ENCODE measurements at places on chromosomes 1 and 21.
A peak's percentile ranks its signal among the peaks of the same experiment; 100 is the strongest.

DNA sequence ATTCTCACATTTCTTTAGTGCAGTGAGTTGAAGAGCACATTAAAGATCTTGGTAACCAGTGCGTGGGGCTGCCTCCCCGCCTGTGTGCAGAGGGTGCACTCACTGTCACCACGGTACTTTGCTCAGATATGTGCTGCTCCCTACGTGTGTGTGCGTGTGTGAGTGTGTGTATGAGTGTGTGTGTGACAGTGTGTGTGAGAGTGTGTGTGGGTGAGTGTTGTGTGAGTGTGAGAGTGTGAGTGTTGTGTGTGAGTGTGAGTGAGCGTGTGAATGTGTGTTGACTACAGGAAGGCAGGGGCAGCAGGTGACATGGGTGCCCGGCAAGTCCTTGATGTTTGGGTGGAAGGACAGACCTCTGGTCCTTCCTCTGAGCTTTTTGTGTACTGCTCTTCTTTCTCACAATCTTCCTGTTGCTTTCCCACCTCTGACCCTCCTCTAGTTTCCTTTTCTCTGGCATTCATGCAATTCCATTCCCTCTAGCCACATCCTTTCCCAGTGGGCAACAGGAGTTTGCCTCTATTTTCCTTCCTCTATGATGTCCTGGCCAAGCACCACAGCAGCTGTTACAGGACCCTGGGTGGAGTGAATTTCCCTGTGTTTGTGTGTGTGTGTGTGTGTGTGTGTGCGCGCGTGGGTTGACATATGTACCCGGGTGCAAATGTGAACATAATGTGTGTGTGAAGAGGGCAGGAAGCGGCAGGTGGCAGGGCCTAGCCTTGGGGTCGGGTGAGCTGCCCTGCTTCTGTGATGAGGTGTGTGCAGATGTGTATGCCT is 19.8 kb downstream of the LHX4 start:
- DNase-seq, result no peak

DNA sequence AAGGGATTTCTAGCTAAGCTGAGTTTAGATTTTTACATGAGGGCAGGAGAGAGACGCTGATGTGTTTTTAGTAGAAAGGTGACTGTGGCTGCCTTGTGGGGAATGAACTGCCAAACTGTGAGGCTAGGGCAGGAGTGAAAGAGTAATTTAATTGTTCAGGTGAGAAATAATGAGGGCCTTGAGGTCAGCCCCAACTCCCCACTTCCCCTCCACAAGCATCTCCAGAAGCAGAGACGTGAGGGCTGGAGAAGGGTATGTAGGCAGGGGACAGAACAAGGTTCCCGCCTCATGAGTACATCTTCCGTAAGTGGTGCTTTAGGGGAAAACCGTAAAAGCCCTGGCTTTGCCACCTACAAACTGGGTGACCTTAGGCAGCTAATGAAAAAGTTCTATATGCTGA is 70.8 kb downstream of the WARS2 start:
- no peak for DNase-seq

DNA sequence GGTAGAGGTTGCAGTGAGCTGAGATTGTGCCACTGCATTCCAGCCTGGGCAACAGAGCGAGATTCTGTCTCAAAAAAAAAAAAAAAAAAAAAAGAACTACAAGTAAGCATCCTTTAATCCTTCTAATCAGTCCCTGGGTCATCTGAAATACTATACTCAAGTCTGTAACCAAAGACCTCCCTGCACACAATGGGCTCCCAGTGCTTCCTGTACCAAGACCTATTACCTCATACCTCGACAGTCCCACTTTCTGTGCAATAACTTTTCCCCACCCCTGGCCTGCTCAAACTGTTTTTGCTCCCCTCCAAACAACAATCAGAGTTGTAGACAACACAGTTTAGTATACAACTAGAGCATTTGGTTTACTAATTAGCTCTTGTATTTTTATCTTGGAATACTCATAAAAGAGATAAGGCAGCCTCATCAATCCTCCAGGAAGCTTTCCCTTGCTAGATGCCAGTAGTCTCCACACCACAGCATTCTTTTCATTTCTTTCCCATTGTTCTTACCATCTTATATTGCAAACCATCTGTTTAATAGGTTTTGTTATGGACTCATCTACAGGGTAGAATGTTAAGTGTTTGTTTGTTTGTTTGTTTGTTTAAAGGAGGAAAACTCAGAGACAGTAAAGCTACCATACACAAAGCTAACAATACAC is 19.2 kb upstream of the RLF start:
- no peak for DNase-seq

DNA sequence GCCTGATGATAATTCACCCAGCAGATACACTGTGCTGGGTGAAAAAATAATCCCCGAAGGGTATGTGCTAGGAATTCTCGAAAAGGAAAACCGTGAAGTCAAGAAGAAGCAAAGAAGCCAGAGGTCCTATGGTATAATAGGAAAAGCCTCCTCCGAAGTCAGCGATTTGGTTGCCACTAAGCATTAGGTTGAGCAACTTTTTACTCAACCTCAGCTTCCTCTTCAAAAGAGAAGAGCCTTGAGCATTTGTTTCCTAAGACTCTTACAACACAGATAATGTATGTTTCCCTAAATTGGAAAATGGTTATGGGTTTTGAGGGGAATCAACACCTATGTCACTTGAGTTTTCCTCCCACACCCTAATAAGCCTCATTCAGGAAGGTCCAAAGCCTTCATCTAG is 21.3 kb upstream of the MNDA start:
- DNase-seq, result no peak

DNA sequence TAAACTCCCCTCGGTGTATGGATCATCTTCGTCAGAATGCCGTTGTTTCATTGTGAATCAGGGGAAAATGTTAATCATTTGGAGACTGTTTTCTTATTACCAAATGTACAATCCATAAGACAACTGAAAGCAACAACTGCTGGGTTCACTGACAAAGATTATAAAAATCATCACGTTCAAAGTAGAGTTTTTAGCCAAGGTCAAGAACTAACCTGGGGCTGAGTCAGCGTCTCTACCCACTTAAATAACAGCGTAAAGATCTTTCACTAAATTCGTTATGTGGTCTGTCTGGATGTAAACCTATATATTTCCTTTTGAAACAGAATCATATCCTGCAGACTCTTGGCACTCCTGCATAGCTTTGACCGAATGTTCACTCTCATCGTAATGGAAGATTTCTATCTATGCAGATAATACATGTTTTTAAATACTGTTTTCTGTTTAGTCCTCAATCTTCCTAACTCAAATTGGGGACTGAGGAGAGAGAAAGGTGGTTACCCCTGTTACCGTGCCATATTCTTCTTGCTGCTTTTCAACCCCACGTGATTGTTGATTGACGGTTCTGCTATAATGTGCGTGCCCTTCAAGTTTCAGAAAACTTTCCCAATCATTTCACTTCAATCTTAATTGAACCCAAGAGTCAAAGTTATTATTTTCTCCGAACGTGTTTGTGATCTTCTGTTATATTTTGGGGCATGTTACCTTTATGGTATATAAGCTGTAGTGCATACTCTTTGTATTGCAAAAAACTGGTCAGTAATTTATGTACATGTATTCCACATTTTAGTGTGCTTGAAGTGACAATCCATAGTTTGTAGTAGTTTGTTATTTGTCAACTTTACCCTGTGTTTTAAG is 15.6 kb upstream of the NCMAP start:
- DNase-seq, result no peak

GRCh38 chr1:233031521-233031920 is 81.1 kb downstream of the NTPCR start:
- DNase-seq, result no peak

DNA sequence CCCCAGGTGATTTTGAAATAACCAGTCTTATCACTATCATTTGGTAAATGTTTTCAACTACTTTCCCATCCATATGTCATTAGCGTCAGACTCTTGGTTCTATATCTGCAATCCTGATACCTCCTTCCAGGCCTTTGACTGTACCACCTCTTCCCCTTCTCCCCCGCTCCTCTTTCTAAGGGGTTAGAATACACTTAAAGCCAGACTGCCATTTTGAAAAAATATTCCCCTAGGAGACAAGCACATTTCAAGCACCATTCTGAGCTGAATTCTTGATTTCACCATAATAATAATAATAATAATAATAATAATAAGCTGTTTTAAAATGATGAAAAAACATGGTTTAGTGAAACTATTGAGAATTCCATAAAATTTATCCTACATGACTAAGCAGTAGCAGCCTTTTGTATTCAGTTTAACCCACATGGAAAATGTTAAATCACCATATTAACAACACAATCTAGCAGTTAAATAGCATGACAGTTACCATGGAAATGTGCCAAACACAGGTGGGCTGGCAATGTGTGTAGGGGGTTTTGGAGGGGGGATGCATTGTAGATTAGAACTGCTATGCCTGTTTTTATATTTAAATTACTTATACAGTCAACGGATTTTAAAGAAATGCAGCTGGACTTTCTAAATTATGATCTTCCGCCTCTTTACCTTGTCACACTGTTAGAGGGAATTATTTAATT is 480.2 kb upstream of the DEPDC1 start:
- no peak for DNase-seq

- DNase-seq, result no peak
Observed at GRCh38 chr1:193657552-193657951, 471.1 kb upstream of the B3GALT2 start.

DNA sequence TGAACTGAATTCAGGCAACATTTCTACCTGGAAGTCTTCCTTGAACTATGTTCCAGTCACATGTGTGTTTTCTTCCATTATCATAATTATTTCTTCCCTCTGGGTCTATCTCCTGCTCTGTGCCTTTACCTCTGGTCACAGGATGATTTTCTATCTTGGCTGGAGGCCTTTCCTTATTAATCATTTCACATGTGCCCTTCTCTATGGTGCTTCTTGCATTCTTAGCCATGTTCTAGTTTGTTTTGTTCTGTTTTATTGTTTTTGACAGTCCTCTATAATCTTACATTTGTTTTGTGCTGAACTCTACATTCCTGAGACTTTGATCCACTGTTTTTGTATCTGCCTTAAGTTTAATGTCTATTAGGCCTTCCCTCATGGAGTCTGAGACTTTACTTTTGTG is 51.0 kb downstream of the SGIP1 start:
- no peak for DNase-seq

- DNase-seq, result no peak
Observed at GRCh38 chr21:16571594-16571993, 841.8 kb downstream of the USP25 start.

- DNase-seq, result no peak
Observed at GRCh38 chr1:172499636-172500141, 33.3 kb upstream of the SUCO start.

- DNase-seq, result no peak
Observed at GRCh38 chr1:67652800-67653199, 32.2 kb upstream of the GADD45A start.

DNA sequence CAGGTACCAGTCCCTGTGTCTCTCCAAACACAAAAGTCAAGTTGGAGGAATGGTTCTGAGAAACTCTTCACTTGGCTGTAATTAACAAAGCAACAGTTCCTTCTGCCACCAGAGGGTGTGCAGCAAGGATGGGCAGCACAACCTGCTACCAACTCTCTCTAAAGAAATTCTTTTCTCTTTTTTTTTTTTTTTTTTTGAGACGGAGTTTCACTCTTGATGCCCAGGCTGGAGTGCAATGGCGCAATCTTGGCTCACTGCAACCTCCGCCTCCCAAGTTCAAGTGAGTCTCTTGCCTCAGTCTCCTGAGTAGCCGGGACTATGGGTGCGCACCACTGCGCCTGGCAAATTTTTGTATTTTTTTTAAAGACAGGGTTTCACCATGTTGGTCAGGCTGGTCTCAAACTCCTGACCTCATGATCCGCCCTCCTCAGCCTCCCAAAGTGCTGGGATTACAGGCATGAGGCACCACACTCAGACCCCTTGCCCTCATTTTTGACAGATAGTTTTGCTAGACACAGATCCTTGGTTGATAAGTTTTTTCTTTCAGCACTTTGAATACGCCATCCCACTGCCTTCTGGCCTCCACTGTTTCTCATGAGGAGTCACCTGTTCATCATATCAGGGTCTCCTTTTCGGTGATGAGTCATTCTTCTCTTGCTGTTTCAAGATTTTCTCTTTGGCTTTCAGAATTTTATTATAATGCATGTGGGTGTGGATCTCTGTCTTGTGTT is 12.1 kb upstream of the DEGS1 start:
- no peak for DNase-seq

- no peak for DNase-seq
Observed at GRCh38 chr1:36776256-36776655, 258.1 kb downstream of the GRIK3 start.

- DNase-seq, result peak; percentile 75
Observed at GRCh38 chr1:43934101-43934985, 742 bp downstream of the ARTN start.

GRCh38 chr1:182488803-182489202 is 38.9 kb downstream of the RGSL1 start:
- no peak for DNase-seq

DNA sequence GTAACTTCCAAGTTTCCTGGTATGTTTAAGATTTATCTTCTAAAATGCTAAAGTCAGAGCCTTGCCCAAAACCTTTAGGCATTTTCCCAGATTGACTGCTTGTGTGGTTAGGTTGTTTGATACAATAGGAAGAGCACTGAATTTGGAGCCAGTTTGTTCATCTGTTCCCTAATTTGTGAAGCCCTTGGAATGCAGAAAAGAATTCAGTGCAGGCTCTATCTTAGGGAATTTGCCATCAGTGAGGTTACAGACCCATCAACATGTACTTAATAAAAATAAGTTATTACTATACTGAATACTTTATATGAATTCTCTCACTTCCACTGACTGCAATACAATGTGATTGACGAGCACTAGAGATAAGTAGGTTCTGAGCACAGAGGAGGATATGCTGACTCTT is 120.2 kb downstream of the PIK3R3 start:
- no peak for DNase-seq

DNA sequence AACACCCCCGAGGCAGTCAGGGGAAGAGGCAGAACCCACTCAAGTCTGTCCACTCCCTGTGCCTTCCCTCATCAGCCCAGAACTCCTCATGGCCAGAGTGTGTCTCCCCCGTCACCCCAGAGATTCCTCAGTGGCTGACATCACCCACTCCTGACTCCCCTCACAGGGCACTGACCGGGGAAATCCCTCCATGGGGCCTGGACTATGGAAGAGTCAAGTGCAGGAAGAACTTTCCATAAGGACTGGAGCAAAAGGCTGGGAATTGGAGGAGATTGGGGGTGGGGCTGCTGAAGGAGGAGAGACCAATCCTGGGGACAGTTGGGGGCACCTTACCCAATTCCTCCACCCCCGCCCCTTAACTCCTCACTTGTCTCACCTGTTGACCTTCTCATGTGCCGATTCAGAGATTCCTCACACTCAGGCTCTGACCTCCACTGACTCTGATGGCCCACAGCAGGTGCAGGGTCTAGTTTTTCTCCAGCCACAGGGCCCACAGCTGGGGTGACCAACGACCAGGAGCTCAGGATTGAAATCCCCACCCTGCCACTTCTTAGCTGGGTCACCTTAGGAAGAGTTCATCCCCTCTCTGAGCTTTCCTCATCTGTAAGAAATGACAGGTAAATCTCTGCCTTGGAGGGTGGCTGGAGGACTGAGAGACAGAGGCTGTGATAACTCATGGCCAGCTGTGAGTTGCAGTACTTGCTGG is 481 bp upstream of the EXTL1 start:
- no peak for DNase-seq

DNA sequence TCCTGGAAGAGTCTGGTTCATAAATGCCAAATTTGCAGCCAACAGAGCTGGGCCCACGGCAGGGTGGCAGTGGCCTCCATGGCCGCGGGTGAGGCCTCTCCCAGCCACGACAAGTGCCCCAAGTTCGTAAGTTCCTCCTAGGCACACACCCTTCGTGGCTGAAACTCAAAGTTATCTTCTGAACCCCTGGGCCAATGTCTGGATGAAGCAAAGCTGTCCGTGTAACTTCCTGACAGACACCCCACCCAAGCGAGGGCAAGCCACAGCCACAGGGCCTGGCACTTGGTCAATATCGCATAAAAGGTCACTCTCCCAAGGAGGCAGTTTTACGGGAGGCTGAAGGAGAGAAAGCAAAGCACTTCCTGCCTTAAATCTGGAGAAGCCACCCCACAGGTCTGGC is 27.8 kb upstream of the GPR153 start:
- DNase-seq, result no peak
